ENCODE measurements at places on chromosomes 3 and 15. TPM values are rescaled to one million over a fixed set of nuclear protein-coding genes. Genes with fewer than 3 reads are reported as not detected.

DNA sequence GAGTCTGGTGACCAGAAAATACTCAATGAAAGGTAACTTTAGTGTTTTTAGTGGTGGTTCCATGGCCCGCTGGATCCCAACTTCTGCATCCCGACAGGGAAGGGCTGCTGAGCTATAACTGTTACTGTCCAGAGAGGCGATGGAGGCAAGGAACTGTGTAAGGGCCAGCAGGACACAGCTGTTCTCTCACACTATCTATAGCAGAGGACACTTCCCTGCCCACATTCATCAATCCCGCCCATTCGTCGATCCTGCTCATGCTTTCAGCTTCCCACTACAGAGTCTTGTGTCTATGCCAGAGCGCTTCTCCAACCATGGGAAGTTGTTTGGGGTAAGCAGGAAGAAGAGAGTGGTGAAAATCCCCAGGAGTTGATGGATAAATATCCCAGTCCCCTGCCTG lies 8.4 kb downstream of the COLQ start:
- DNase-seq = no peak

Gene FBXO40
- not detected for total RNA-seq

Gene TMOD2
- 14.9 TPM for total RNA-seq

Gene CPNE9
- not detected for total RNA-seq

Gene MRAS
- 90.5 TPM for total RNA-seq

Gene DZIP1L
- 6.1 TPM for total RNA-seq

All from HFFc6 (cell line).